ENCODE measurements at places on chromosomes 12 and 14.

- DNase-seq, result no peak
Observed at GRCh38 chr12:70197345-70197744, 45.9 kb upstream of the CNOT2 start.

DNA sequence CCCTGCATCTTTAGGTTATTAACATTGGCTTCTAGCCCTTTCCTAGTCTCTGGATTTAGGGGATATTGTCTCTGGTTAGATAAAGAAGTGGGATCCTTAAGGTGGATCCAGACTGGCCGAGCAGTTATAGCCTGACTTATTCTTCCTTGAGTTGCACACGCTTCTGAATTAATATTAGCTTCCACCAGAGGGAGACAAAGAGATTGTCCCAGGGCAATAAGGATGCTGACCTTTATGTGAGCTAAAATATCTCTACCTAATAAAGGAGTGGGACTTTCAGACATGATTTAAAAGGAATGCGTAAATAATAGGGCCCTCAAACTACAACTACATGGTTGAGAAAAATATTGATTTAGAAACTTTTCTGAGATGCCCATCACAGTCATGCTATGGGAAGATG is 139.7 kb downstream of the SLCO1B3 start:
- no peak for DNase-seq

GRCh38 chr12:78330131-78330530 is 499.4 kb downstream of the NAV3 start:
- no peak for DNase-seq

DNA sequence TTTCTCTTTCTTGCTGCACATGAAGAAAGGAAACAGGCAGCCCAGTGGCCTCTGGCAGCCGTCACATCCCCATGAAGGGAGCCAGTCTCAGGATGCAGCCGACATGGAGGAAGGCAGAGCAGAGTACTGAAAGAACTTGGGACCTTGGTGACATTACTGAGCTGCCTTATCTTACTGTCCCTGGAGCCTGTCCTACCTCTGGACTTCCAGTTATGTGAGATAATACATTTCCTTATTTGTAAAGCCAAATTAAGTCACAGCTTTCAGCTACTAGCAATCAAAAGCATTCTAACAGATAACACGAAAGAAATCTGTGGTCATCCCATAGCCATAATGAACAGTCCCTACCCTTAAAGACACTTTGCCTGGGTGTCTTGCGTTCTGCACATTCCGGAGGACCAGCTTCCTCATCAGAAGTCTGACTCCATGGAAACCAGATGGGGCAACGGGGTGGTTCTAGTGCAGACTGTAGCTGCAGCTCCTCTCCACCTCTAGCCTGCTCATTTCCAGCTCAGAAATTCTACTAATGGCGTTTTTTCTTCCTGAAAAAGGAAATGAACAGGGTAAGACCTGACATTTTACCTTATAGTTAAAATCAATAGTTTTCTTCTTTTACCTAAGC is 7.8 kb upstream of the EGLN3 start:
- no peak for DNase-seq

GRCh38 chr14:22976620-22977433 is 5.5 kb downstream of the AJUBA start:
- DNase-seq, result peak; percentile 20

All from suprapubic skin (tissue), 4 donors.